Astrocyte (in vitro differentiated cells and primary cell): ENCODE measurements at places on chromosomes 6 and 20. TPM values are rescaled to one million over a fixed set of nuclear protein-coding genes. Genes with fewer than 3 reads are reported as not detected.

TP53TG5 gene
- not detected in 2 replicates for total RNA-seq

DNA sequence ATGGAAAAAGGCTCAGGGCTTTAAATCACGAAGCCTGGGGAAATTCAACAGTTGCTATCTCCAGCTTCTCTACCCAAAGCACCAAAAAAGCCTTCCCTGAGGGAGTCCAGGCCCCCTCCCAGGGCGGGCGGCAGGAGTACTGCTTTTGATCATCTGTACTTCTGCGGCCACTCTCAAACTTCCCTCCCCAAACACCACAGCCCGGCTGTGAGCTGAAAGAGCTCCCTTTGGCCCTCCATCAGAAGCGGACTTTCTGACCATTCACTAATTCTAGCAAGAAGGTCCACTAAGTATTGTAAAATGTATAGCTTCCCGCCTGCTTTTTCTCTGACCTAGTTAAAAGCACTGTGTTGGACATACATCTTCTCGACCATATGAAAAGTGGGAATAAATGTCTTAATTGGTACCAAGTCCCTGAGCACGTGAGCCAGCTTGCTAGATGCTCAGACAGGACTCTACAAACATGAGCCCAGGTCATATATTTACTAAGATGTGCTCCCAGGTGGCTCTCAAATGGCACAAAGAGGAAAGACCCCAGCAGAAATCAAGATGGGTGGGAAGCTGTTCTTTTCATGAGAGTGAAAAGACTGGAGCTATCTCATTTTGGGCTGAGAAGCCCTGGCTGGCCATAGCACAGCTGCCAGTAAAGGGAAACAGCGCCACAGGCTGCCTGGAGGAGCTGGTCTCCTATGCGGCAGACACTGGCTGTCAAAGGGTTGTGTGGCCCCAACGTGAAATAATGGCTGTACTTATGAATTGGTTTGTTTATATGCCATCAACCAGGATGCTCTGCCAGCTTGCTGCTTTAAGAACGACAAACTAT, 58.6 kb downstream of the GFOD1 start:
- no peak for DNase-seq

DNA sequence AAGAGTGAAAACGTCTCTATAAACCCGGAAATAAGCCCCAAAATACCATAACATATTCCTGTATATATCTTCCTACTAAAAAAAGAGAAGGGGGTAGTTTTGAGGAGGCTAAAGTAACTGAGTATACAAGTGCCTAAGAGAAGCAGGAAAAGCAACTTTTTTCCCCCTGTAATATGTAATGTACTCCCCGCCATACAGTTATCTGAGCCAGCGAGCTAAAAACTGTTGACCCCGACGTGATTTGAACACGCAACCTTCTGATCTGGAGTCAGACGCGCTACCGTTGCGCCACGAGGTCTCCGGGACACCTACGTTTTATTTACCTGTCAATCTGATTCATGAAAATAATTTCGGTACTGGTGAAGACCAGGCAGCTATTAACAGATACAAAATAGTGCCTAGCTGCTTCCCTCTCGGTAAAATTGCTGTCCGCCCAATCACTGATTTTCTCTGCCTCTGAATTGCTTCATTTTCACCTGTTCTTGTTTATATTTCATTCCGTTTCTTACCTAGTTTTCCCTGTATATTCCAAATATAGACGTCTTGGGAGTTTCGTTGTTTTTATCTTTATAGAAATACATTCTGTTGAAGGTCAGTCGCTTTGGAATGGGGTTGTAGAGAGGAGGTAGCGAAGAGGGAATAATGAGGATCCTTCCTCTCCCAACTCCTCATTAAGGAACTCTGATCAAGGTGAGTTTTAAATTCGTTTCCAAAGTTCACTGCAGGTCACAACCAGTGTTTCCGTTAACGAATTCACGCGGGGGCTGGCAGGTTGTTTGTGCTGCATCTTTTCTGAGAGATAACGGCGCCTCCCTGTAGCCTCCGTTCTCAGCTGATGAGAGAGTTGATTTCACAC, 33.6 kb upstream of the BTN3A2 start:
- peak; percentile 32 for DNase-seq

OR2H2 gene
- not detected in 2 replicates for total RNA-seq

DNA sequence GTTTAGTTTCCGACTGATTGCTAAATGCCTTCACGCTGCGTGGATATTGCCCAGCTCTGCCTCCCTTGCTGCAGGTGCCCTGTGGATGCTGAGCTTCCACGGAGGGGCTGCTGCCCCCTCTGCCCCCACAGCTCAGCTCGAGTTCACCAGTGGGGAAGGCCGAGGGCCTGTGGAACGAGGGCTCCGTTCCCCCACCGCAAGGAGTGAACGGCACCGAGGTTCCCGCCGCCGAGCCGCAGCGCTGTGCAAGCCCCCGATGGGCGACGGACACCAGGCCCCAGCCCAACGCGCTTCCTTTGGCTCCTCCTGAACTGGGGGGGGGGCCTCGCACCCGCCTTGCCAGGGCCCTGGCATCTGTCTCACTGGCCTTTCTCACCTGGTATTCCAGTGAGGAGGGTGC, 17.7 kb downstream of the DLL1 start:
- DNase-seq: no peak

GRCh38 chr6:30889496-30889885, 5.2 kb downstream of the DDR1 start:
- DNase-seq: no peak

GRCh38 chr20:12110711-12111110, 193.0 kb downstream of the BTBD3 start:
- peak; percentile 71 for DNase-seq
